ENCODE measurements at places on chromosomes 12 and 14.
A peak's percentile ranks its signal among the peaks of the same experiment; 100 is the strongest.

GRCh38 chr14:68395604-68396003 is 397.3 kb downstream of the ZFP36L1 start:
- DNase-seq, result peak; percentile 91

DNA sequence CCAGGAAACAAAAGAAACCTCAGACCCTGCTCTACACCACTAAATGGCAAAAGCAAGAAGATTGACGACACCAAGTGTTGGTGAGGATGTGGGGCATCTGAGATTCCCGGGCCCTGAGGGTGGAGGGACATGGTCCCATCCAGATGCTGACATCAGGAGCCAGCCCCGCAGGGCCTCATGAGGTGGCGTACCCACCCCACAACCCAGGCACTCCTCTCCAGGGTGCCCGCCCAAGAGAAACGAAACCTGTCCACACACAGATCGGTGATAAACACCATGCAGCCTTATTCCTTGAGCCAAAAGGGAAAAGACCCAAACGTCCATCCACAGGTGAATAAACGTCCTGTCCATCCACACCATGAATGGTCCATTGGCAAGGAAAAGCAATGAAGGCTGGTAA is 54.8 kb upstream of the C14orf180 start:
- no peak for DNase-seq

- DNase-seq, result no peak
Observed at GRCh38 chr12:39682689-39683477, 63.3 kb upstream of the ABCD2 start.

GRCh38 chr12:113926788-113927187 is 39.3 kb downstream of the RBM19 start:
- DNase-seq, result no peak

DNA sequence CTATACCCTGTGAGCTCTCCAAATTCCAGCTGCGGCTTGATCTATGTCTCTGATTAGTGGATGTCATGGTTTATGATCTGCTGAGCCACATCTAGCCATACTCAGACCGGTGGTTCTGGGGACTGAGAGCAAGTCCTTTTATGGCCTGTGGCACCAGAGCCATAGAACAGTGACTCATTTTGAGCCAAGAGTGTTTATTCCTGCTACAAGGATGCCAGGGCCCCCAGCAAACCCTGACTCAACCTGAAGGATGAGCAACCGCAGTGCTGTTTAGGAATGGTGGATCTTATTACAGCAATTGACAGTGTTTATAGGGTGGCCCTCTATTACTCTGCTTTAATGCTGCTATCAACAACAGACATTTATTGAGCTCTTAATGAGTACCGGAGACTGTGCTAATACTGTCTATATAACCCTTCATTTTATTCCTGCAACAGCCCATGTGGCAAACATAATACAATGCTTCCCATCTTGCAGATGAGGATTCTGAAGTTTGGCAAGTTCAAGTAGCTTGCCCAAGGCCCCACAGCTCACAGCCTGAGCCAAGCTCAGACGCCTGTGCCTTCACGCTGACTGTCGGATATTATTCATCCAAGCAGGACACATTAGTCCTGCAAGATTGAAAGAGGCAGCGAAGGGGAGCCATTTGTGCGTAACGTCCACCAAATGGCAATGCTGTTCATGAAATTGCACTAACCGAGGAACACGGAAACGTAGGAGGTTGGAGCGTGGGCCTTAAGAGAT is 273.6 kb upstream of the PWP1 start:
- peak; percentile 78 for DNase-seq
